ENCODE measurements at places on chromosomes 12 and 14.

GRCh38 chr12:41621291-41621690, 433.2 kb downstream of the PDZRN4 start:
- DNase-seq: no peak

DNA sequence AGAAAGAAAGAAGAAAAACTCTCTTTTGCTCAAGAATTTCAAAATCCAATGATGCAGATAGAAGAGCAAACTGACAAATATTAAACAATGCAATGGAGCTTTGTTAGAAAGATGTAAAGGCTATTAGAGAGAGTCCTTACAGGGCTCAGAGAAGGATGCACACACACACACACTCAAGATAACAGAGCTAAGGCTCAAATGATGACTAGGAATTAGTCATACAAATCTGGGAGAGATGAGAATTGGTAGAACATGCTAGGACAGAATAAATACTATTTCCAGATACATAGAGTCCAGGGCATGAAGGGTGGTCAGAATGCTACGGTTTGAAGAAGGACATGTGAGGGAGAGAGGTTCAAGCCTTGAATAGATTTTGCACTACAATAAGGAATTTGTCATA, 650.1 kb upstream of the MDGA2 start:
- no peak for DNase-seq

GRCh38 chr14:92964124-92965109, 41.5 kb downstream of the CHGA start:
- DNase-seq: no peak

GRCh38 chr12:109544955-109545531, 28.3 kb downstream of the MMAB start:
- DNase-seq: no peak

GRCh38 chr12:53074283-53074998, 4.7 kb downstream of the SPRYD3 start:
- no peak for DNase-seq

GRCh38 chr12:132322206-132323132, 6.9 kb downstream of the GALNT9 start:
- DNase-seq: no peak

DNA sequence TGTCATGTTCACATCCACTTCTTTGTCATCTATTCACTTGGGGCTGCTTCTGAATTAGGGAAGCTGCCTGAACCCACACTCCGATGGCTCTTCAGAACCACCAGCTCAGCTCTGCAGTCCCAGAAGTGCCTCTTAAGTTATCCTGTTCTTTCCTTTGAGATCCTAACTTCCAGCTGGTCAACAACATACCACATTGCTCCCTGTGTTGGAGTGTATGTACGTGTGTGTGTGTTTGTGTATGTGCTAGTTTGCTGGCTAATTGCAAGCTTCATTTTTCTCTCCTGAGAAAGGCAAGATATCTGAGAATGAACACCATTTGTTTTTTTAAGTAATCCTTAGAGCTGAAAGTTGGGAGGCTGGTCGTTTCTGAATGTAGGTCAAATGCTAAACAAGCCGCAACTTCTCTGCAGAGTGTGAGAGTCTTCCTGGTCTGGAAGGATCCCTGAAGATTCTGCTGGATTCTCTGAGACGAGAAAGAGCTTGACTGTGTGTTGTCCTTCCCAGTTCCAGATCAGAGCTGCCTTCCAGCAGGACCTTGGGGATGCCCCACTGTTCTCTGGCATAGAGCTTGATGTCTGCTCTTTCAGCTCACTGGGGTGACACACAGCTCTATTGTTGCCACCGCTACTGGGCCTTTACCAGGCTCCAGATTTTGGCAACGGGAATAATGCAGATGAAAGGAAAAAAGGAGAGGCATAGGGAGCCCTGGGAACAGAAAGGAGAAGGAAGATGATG, 839 bp downstream of the GSG1 start:
- DNase-seq: no peak

- no peak for DNase-seq
Observed at GRCh38 chr14:79136071-79137044, 966.2 kb downstream of the NRXN3 start.

GRCh38 chr12:116301621-116302020, 24.1 kb upstream of the MED13L start:
- DNase-seq: no peak

GRCh38 chr14:86462193-86462753, 932.3 kb downstream of the FLRT2 start:
- DNase-seq: no peak

DNA sequence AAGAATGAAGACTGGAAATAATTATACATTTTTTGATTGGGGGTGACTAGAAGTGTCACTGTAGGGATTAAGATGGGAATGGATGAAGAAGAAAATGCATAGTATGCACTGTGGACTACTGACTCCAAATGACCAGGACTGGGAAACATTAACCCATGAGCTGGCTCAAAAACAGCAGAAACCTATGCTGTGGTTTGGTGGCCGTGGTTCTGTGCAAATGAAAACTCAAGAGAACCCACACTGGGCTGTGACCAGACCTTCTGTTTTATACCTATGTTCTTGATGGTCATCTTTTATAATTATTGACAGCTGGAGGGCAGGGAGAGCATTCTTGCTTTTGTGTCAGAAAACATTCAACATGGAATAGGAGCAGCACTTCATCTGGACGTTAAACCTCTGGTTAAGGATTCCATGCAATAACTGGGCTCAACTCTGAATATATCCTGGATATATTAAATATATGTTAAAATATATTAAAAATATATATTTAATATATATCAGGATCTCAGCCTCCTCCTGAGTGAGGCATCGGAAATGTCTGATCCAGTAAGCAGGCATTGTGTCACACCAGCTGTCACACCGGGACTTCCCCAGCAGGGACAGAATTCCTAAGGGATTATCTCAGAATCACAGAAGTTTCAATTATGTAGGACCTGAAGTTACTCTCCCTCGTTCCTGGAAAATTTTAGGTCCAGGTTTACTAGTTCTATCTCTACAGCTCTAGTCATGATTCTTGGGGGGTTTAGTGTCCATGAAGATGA, 48.5 kb downstream of the BBS10 start:
- no peak for DNase-seq

DNA sequence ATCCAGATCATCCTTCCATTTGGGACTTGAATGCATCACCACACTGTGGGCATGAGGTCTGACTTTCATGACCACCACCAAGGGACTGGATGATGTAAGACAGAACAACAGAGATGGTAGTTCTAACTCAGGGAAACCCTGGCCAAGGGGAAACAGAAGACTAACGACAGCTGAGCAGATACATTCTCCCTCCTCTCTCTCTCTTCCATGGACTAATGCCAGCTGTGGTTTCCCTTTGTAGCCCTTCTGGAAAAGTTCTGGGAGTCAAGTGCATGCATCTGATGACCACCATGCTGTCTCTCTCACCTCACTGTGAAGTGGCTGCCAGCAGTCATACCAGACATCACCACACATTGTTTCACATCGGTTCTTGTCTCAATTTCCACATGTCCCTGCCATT, 3.4 kb downstream of the TAS2R30 start:
- DNase-seq: no peak
